ENCODE measurements at places on chromosomes 13 and 19.
A peak's percentile ranks its signal among the peaks of the same experiment; 100 is the strongest.

- no peak for DNase-seq
Measured at GRCh38 chr19:45547965-45548609, 36.5 kb downstream of the OPA3 start.

DNA sequence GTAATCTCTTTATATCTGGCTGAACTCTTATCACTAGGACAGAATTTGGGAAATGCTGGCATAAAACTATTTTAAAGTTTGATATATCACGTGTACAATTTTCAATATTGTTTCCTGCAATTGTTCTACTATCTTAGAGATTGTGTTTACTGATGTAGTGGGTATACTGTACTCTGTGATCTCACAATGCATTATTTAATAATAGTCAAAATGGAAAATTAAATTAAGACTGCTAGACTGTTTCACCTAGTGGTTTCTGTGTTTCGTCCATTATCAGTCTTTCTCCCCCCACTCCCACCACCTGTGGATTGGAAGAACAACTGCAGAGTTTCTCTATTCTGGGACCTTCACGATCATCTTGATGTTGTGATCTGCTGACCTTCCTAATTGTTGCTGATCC, 449.2 kb upstream of the SLC10A2 start:
- no peak for DNase-seq

DNA sequence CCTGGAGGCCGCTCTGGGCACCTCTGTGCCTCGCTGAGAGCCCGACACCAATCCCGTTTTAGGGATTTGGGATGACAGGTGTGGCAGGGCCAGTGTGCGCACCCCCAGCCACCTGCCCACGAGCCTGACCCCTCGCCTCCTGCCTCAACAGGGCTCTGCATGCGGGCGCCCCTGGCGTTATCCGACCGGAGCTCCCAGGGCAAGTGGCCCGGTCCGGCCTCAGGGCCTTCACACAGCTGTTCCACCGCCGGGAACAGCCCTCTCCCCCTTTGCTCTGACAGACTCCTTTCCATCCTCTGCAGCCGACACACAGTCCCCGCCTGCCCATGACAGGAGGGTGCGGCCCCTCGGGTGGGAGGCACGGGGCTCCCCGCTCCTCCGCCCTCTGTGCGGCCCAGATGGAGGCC, 7.1 kb upstream of the WDR18 start:
- no peak for DNase-seq

DNA sequence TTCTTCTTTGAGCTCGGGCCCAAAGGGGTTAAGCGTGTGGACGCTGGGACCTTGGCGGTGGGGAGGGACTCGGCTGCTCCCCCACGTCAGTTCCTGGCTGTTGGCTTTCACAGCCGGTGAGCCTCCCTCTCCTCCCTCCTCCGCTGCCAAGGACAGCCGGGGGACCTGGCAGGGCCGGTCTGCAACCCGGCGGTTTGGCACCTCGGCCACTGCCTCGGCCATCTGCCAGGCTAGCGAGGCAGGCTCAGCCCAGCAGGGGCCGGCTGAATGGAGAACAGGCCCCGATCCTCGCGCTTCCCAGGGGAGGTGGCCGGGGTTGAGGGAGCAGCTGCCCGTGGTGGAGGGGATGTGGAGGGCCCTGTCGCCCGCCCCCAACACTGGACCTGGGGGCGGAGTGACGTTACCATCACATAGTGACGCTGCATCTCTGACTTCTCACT, 5.0 kb downstream of the TLE5 start:
- DNase-seq, result no peak

DNA sequence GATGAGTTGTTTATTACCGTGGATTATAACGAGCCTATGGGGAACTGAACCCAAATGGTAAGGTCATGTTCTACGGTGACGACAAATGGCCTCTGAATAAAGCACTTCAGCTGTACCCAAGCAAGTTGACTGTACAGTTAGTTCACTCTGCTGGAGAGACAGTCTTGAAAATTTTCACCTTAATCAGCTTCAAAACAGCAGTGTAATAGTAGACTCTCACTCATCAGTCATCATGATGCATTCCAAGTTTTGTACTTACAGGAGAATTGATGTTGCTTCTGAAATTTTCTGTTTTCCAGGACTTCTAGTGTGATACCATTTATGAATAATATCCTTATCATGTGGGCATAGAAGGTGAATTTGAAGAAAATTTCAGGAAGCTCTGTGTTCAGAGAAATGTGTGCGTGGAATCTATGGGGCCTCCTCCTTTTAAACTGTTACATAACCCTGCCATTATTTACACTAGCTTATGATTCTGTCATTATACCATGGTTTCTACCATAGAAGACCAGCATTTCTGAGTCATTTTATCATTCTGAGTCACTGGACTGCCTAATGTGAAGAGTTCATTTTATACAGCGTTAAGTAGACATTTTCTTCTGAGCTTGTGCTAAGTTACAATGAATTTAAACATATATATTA, 96.9 kb downstream of the WDFY2 start:
- no peak for DNase-seq

DNA sequence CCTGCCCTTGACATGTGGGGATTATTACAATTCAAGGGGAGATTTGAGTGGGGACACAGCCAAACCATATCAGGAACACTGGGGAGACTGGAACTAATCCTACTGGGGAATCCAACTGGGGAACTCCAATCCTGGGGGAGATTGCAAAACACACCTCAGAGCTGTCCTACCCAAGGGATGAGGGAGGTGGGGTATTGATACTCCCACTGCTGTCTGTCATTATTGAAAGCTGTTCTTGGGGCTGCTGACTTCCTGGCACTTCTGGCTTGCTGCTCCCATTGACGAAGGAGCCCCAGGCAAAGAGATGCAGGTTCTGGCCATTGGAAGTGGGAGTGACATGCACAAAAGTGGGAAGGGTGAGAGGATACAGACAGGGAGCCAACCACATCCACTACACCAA, 24.7 kb upstream of the POP4 start:
- DNase-seq, result no peak

- no peak for DNase-seq
Measured at GRCh38 chr13:97205982-97206381, 16.2 kb upstream of the MBNL2 start.

- no peak for DNase-seq
Measured at GRCh38 chr13:73492811-73493210, 434.0 kb downstream of the KLF5 start.

DNA sequence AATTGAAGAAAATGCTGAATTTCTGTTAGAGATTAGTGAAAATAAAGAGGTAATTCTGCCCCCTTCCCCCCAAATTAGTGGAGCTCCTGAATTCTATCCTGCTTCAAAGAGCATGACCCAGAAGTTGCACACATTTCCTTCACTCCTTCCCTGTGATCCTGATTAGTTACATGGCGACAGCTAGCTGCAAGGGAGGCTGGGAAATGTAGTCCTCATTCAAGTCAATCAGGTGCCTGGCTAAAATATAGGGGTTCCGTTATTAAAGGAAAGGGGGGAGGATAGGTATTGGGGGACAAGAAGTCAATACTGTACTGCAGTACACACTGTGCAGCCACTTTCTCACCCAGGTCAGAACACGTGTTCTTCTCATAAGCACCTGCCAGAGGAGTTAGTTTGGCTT, 65.8 kb downstream of the SIPA1L3 start:
- DNase-seq, result no peak

- no peak for DNase-seq
Measured at GRCh38 chr19:30513082-30513411, 140.9 kb downstream of the ZNF536 start.

- DNase-seq, result peak; percentile 53
Measured at GRCh38 chr13:25232937-25233515, 54.3 kb downstream of the MTMR6 start.

DNA sequence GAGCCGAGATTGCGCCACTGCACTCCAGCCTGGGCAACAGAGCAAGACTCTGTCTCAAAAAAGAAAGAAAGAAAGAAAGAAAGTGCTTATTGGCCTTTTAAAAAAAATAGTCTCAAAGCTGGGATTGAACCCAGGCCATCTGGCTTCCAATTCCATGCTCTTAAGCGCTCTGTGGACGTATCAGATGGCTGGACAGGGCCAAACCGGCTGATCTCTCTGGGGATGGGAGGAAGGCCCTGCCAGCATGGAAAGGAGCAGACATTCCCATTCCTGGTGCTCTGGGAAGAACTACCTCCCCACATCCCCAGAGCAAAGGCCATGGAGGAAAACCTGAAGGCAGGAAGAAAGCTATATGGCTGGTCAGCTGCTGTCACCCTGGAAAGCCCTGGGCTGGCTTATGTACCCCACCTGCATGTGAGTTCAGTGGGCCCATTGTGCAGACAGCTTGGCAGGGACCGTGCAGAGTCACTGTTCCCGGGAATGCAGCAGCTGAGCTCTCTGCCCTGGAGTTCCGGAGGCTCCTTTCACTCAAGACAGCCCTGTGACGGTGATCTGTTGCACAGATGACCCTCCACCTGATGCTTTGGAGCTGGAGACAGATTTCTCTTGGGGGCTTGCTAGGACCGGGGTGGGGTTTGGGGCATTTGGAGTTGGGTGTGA, 84.3 kb downstream of the SIPA1L3 start:
- no peak for DNase-seq

DNA sequence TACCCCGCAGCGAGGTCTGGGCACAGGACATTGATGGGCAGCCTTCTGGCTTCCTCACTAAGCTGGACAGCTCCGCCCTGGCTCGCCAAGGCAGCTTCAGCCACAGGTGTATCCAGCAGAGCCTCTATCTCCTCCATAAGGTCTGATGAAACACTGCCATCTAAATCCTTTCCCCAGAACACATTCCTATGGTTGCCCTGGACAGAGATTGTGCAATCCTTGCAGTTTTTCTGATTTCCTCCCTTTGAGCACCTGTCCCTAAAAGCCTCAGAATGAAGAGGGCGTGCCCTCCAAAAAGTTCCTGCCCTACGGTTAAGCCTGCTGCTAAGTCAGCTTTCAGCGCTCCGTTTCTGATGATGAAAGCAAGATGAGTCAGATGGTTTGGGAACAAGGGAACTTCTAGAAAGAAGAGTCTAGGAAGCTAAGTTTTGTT, 21.0 kb downstream of the CLEC4M start:
- no peak for DNase-seq

- DNase-seq, result no peak
Measured at GRCh38 chr13:94352057-94352456, 127.4 kb downstream of the DCT start.

- no peak for DNase-seq
Measured at GRCh38 chr13:34124666-34125306, 306.8 kb downstream of the RFC3 start.

DNA sequence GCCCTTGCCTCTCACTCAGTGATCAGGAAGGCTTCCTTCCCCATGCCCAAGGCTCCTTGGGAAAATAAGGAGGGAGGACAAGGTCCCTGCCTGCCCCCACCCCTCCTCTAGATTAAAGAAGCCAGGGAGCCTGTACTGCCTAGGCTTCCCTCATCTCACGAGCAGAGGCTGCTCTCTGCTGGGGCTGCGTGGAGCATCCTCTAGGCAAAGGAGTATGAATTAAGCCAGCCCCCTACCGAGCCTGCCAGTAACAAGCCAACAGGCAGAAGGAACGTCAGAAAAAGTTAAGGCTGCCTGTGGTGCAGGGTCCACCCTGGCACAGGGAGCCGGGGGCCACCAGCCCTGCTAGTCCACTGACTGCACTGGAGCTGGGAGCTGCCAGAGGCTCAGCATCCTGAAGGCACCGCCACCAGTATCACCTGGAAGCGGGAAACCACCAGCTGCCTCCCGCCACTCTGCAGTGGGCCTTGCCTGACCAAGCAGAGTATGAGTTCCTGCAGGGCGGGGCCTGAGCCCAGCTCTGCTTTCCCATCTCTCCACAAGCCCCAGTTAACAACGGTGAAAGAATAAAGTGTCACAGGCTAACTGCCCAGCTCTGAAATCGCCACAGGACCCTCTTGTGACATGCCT, 6.8 kb downstream of the NAPA start:
- DNase-seq, result no peak

DNA sequence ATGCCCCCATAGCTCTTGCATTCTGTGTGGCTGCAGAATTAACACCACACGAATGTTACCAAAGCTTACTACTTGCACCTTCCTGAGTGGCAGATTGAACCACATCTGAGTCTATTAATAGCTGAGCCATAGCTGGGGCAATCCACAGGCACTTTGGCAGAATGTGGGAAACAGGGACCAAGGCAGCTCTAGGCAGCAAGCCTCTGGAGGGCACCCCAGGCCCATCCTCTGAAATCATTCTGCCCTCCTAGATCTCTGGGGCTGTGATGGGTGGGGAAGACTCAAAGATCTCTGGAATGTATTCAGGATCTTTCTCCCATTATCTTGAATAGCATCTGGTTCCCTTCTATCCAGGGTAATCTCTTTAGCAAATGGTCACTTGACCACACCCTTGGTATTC, 139.3 kb downstream of the TNFRSF19 start:
- no peak for DNase-seq

DNA sequence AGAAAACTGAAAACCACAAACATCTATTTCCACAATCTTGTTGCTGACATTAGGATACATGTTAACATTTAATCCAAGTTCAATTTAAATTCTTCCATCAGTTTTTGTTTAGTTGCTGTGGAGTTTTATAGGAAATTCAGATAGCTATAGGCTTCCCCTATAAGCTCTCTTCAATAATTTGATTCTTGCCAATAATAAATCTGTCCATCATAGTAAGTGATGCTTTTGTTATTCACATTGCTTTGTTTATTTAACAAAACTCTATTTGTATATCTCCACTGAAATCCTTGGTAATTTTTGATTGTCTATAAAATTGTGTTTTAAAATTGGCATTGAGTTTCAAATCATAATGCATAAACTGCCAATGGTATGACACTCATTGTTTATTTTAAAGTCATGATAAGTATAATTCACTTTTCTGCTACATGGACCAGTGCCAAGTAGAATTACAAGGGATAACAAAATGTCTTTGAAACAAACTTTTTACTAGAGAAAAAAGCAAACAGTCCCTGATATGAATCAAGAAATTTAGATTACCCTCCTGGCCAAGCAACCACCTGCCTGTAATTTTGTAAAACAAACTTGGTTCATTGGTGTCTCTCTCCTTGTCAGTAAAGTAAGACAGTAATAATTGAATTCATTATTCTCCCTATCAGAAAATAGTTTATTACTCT, 577.3 kb upstream of the GPC6 start:
- DNase-seq, result no peak

DNA sequence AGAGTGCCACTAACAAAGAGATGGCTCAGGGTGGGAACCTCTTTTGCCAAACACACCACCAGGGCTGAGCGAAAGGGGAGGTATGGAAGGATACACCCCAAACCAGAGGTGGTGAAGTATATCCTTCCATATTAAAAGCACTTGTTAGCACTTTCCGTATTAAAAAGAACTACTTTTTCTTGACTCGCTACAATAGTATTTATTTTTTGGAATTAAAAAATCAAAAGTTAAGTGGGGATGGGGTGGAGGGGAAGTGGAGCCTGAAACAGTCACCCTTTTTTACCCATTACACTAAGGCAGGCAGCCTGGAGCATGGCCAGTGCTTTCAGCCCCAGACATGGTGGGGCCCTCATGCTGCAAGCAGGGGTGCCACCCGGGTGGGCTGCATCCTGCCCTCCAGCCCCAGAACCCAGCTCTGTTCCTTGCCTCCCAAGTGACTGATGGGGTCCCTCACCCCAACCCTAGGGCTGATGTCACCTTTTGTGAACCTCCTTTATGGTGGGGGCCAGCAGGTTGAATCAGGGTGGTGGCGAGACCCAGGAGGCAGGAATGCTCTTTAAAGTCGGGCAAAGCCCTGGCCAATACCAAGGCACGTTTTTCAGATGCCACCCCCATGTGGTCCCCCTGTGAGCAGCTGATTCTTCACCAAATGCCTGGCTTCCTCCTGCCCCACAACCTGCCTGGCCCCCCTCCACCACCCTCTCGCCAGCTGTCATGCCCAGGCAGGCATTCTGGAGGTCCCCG, 31.0 kb downstream of the LYL1 start:
- DNase-seq, result peak; percentile 35

Data from hematopoietic multipotent progenitor cell treated with erythropoietin and hydrocortisone succinate and interleukin-3 and kit ligand, for 15 days (in vitro differentiated cells).